ENCODE measurements at places on chromosomes 7 and 10. TPM values are rescaled to one million over a fixed set of nuclear protein-coding genes. Genes with fewer than 3 reads are reported as not detected.

DNA sequence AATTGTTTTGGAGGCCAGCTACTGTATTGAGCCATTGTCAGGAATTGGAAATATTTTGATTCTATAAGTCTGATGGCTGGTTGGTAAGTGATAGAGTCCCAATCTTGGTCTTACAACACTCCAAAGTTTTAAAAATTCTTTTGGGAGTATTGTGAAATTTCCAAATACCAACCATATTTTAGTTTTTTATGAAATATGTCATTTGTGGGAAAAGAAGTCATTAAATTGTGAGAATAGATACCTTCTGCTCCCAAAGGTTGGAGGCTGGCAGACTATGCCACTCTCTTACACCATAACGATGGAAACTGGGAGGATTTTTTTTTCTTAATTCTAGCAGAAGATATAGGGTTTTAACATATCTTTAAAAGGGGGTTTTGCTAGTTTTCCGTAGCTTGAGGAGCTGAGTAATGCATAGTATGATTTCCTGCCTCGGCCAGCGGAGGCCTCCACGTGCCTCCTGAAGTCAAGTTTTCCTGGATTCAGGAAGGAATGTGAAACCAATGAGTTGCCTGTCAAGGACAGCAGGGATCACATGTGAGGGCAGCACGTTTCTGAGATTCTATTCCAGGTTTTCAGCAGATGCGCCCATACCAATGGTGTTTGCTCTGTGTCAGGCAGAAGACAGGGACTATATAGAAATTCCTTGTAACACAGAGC is 92.2 kb upstream of the LAMB4 start:
- H3K4me3 ChIP-seq: no peak overlapping the region
- no peak for DNase-seq
- peaks cover 14% of the 10 kb centered on the region for H3K36me3 ChIP-seq
- no peak overlapping the region for H3K27ac ChIP-seq
- H3K4me1 ChIP-seq: peaks cover 10% of the 10 kb centered on the region

GRCh38 chr7:25549271-25549921 is 321.1 kb upstream of the NPVF start:
- H3K27ac ChIP-seq: peak overlapping the region; percentile 48
- peaks cover 6% of the 10 kb centered on the region for H3K27me3 ChIP-seq
- peak overlapping the region; percentile 48 for H3K4me3 ChIP-seq

DNA sequence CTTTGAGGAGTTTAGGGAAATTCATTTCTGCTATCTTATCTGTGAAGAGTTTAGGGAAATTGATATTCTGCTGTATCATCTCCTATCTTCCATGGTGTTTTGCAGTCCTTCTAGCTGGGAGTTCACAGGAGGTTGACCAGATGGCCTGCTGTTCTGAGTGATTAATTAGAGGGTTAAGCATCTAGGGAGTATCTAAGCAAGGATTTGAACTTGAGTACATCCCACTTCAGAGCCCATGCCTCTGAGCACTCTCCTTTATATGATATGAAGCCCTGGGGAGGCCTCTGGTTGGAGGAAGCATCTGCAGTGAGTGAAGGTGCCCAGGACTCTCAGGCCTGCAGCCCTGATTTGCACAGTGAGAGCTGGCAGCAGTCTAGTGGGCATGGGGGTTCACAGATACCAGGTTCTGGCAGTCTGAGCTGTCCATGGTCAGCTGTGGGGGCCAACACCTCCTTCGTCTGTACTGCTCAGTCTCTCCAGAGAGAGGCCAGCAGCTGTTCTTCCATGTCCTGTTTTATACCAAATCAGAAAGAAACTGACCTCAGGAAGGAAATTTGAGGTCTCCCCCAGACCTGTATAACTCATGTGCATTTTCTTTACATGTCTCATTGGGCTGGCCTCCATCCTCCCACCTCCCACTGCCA is 156.9 kb downstream of the PLCE1 start:
- H3K27ac ChIP-seq: no peak overlapping the region
- no peaks in the 10 kb centered on the region for H3K36me3 ChIP-seq
- no peak overlapping the region for H3K4me3 ChIP-seq
- no peaks in the 10 kb centered on the region for H3K4me1 ChIP-seq

DNA sequence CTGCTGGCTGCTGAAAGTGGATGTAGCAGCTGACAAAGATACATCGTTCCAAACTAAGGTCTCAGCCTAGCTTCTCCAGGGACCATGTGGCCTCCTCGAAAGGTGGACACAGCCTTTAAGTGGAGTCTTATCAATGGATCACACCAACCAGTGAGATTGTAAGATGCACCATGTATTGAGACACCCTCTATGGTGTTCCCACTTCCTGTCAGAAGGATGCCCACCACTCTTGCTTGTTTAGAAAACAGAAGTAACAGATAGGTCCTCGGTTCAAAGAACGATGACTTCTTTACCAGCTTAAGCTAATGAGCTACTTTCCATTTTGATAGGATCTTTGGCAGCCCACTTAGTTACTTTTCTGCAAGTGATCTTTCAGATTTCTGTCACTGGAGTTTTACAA is 34.3 kb downstream of the SLC25A13 start:
- no peaks in the 10 kb centered on the region for H3K27me3 ChIP-seq
- no peak overlapping the region for H3K27ac ChIP-seq
- H3K4me1 ChIP-seq: peaks cover 13% of the 10 kb centered on the region
- peaks cover 38% of the 10 kb centered on the region for H3K36me3 ChIP-seq

GRCh38 chr7:89042940-89043339 is 247.4 kb upstream of the TEX47 start:
- H3K4me1 ChIP-seq: no peaks in the 10 kb centered on the region
- H3K27me3 ChIP-seq: no peaks in the 10 kb centered on the region
- no peak overlapping the region for H3K4me3 ChIP-seq
- no peaks in the 10 kb centered on the region for H3K36me3 ChIP-seq

DNA sequence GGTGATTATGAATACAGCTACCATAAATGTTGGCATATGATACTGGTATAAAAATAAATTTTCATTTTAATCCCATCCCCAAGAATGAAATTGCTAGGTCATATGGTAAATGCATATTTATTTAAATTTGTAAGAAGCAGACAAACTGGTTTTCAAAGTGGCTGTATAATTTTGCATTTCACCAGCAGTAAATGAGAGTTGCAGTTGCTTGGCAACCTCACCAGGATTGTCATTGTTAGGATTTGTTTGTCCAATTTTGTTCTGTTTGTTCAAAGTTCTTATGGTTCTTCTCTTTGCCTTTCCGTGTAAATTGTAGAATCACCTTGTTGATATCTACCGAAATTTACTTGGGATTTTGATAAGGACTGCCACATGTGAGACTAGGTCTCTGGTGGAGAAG is 237.4 kb downstream of the OTUD1 start:
- no peaks in the 10 kb centered on the region for H3K4me1 ChIP-seq
- H3K4me3 ChIP-seq: no peak overlapping the region

DNA sequence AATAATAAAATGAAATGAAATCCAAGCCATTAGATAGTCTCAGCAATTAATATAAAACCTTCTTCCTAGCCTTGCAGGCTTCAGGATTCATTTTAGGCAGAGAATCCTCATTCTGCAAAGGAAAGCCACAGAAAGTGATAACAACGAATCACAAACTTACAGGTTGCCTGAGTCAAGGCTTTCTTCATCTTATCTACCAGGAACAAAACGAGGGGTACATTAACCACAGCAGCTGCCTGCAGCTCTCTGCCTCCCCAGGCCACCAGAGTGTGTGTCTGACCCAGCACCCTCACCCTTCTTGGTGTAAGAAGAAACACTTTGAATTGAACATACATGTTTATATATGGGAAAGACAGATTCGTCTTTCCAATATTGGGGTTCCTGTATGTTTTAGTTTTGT is 12.5 kb upstream of the TNS3 start:
- no peaks in the 10 kb centered on the region for H3K27me3 ChIP-seq
- H3K27ac ChIP-seq: no peak overlapping the region
- peaks cover 17% of the 10 kb centered on the region for H3K4me1 ChIP-seq
- H3K36me3 ChIP-seq: peaks cover 4% of the 10 kb centered on the region
- no peak for DNase-seq

DNA sequence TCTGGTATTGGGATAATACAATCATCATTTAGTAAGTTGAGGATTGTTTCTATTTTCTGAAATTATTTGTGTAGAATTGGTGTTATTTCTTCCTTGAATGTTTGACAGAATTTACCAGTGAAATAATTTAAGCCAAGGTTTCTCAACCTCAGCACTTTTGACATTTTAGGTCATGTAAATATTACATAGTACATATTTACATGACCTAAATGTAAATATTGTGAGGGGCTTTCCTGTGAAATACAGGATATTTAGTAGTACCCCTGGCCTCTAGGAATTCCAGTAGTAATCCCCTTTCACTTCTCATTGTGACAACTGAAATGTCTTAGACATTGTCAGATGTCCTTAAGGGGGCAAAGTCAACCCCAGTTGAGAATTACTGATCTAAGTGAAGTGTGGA is 59.8 kb downstream of the TBC1D12 start:
- H3K4me1 ChIP-seq: no peaks in the 10 kb centered on the region
- H3K4me3 ChIP-seq: no peak overlapping the region
- H3K27me3 ChIP-seq: no peaks in the 10 kb centered on the region
- H3K36me3 ChIP-seq: peaks cover 24% of the 10 kb centered on the region

- no peaks in the 10 kb centered on the region for H3K4me1 ChIP-seq
- DNase-seq: no peak
- H3K36me3 ChIP-seq: no peaks in the 10 kb centered on the region
- H3K4me3 ChIP-seq: no peak overlapping the region
These were observed 298.9 kb upstream of the HPS1 start for GRCh38 chr10:98745645-98746044.

DNA sequence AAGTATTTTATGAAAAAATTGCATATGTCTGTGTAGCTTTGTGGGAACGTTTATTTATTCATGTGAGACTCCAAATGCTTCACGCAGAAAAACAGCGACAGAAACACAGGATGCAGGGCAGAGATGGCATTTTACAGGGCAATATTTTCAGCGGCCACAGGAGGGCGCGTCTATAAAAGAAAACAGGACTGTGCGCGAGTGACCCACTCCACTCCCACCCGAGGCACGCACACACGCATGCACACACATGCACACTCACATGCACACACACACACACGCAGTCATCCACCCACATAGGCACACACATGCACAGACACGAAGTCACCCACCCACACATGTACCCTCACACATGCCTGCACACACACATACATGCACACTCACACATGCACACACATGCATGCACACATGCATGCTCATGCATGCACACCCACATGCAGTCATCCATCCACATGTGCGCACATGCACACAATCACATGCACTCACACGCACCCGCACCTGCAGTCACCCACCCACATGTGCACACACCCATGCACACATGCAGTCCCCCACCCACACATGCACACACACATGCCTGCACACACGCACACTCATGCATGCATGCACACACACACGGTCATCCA is 96.3 kb downstream of the DNAJB6 start:
- H3K36me3 ChIP-seq: no peaks in the 10 kb centered on the region
- H3K4me3 ChIP-seq: peak overlapping the region; percentile 83
- DNase-seq: no peak
- peaks cover 3% of the 10 kb centered on the region for H3K27me3 ChIP-seq
- H3K4me1 ChIP-seq: peaks cover 14% of the 10 kb centered on the region

DNA sequence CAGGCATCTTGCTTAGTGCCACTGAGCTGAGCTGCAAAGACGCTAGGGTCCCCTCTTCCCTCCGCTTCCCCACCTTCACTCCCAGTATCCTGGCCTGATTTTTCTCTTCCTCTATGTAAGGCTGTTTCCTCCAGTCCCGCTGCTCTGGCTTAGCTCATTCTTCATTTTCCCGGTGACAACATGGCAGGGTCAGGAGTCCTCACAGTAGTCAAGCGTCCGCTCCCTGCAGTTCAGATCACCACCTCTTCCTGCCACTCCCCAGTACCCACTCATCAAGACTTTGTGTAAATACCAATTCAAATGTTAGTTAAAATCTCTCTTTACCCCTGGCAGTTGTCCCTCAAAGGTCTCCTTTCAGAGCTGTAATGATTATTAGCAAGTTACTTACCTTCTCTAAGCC is 650.4 kb upstream of the CELF2 start:
- no peak for DNase-seq
- H3K4me1 ChIP-seq: peaks cover 5% of the 10 kb centered on the region
- no peak overlapping the region for H3K4me3 ChIP-seq
- no peaks in the 10 kb centered on the region for H3K36me3 ChIP-seq

- H3K4me3 ChIP-seq: no peak overlapping the region
- no peaks in the 10 kb centered on the region for H3K4me1 ChIP-seq
- H3K36me3 ChIP-seq: no peaks in the 10 kb centered on the region
- H3K27ac ChIP-seq: no peak overlapping the region
- DNase-seq: no peak
These were observed 372.4 kb downstream of the SFMBT2 start for GRCh38 chr10:7038416-7038815.

- H3K4me1 ChIP-seq: no peaks in the 10 kb centered on the region
- H3K36me3 ChIP-seq: no peaks in the 10 kb centered on the region
- DNase-seq: no peak
- H3K27ac ChIP-seq: no peak overlapping the region
- no peak overlapping the region for H3K4me3 ChIP-seq
- peaks cover 39% of the 10 kb centered on the region for H3K27me3 ChIP-seq
These were observed 18.7 kb upstream of the CBLL1 start for GRCh38 chr7:107725138-107725740.

- DNase-seq: no peak
- H3K4me1 ChIP-seq: peaks cover 40% of the 10 kb centered on the region
- H3K27me3 ChIP-seq: peaks cover 9% of the 10 kb centered on the region
- H3K4me3 ChIP-seq: no peak overlapping the region
- peaks cover 13% of the 10 kb centered on the region for H3K36me3 ChIP-seq
These were observed 3.9 kb downstream of the FAM20C start for GRCh38 chr7:196283-196682.

DNA sequence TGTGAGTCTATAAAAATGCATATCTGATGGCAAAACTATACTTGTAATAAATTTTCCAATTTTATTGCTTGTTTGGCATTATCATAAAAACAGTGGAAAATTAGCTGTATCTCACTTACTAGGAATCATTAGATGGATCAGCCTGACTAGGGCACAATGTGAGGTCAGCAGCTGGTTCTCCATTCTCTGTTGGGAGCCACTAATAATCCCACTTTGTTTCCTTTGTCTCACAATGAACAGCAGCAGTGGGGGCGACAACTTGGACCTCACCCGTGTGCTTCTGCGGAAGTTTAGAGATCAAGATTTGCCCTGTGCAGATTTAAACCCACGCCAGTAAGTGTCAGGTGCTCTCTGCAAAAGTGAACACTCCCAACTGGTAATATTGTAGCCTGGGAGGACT is 295.5 kb downstream of the ABCA13 start:
- H3K27ac ChIP-seq: no peak overlapping the region
- no peaks in the 10 kb centered on the region for H3K27me3 ChIP-seq
- H3K4me1 ChIP-seq: peaks cover 5% of the 10 kb centered on the region
- H3K4me3 ChIP-seq: no peak overlapping the region
- no peak for DNase-seq

- peaks cover 26% of the 10 kb centered on the region for H3K4me1 ChIP-seq
- no peak overlapping the region for H3K4me3 ChIP-seq
- H3K27me3 ChIP-seq: no peaks in the 10 kb centered on the region
- DNase-seq: no peak
- H3K36me3 ChIP-seq: peaks cover 6% of the 10 kb centered on the region
- H3K27ac ChIP-seq: peak overlapping the region; percentile 49
These were observed 324.9 kb downstream of the PARD3 start for GRCh38 chr10:34489973-34490745.

HGF gene
- 4.9 TPM for total RNA-seq

VAX1 gene
- 0.58 TPM for total RNA-seq

ZNF655 gene
- total RNA-seq: 69.2 TPM

CCDC6 gene
- total RNA-seq: 55.4 TPM

TMEM225B gene
- 0.36 TPM for total RNA-seq

PLEKHS1 gene
- total RNA-seq: 0.45 TPM

NME8 gene
- not detected for total RNA-seq
